Inflammatory macrophage treated with lipopolysaccharide for 1 hour (primary cell): ENCODE measurements at places on chromosomes 12 and 14.

DNA sequence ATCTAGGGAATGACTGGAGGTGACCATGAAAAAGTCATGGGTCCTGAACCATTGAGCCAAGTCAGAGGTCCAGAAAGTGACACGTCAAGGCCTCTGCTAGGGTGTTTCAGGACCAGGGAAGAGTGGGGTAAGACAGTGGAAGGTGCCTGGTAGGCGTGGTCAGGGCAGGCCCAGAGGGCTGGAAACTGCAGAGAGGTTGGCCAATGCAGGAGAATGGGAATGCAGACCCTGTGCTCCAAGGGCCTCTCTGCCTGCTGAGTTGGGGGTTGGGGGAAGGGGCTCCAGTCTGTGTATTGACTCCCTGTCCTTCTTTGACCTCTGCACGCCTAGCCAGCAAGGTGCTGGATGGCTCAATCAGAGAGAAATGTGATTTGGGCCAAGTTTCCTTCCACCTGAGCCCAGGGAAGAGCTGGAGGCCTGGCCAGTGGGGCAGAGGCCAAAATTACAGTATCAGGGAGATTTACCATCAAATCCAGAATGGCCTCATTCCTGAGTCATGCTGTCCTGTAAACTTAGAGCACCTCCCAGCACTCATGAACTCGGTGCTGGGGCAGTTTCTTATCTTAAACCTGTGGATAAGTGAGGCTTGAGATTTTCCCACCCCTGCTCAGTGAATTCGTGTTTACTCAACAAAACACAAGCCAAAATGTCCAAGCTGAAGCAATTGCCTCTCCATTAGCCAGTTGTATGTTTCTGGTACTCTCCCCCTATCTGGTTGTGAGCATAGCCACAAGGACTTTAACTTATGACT lies 24.4 kb downstream of the IRF2BPL start:
- DNase-seq = peak; percentile 40

- no peak for DNase-seq
Observed at GRCh38 chr12:121562488-121562887, 18.3 kb downstream of the KDM2B start.

- no peak for DNase-seq
Observed at GRCh38 chr12:32260696-32261095, 138.7 kb upstream of the FGD4 start.

DNA sequence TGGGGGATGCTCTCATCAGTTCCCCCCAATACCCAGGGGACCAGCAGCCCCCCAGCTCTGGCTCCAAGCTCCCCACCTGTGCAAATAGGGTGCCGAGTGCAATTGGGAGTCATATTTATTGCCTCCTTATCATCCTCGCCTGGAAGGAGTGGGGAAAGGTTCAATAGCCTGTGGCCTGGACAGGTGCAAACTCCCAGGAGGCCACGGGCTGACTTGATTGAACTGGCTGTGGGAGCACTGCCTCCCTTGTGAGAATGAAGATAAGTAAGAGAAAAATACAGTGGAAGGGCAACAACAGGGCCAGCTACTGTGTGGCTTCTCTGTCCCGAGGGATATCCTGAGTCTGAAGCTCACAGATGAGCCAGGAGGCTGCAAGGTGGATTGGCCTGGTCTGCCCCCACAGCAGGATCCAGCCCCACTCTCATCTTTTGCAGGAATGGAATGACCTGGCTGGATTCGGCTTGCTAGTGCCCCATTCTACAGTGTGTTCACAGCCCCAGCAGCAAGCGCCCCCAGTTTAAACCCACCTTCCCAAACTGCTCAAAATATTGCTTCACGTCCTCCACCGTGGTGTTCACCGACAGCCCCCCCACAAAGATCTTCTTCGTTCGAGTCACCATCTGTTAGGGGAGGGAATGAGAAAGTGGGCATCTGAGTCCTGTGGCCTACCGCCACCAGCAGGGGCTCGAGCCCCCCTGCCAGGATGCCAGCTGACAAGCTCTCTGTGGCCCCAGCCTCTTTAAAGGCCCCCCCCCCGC lies 6.3 kb downstream of the MSI1 start:
- no peak for DNase-seq

GRCh38 chr14:44609876-44610510 lies 102.9 kb upstream of the FSCB start:
- no peak for DNase-seq

- DNase-seq = peak; percentile 97
Observed at GRCh38 chr14:100106250-100107112, 41.3 kb downstream of the EVL start.

DNA sequence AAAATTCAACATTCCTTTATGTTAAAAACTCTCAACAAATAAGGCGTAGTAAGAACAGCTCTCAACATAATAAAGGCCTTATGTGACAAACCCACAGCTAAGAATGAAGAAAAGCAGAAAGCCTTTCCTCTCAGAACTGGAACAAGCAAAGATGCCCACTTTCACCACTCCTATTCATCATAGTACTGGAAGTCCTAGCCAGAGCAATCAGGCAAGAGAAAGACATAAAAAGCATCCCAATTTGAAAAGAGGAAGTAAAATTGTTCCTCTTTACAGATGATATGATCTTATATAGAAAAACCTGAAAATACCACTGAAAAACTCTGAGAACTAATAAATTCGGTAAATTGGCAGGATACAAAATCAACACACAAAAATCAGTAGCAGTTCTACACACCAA lies 52.1 kb downstream of the STON2 start:
- DNase-seq = peak; percentile 35

DNA sequence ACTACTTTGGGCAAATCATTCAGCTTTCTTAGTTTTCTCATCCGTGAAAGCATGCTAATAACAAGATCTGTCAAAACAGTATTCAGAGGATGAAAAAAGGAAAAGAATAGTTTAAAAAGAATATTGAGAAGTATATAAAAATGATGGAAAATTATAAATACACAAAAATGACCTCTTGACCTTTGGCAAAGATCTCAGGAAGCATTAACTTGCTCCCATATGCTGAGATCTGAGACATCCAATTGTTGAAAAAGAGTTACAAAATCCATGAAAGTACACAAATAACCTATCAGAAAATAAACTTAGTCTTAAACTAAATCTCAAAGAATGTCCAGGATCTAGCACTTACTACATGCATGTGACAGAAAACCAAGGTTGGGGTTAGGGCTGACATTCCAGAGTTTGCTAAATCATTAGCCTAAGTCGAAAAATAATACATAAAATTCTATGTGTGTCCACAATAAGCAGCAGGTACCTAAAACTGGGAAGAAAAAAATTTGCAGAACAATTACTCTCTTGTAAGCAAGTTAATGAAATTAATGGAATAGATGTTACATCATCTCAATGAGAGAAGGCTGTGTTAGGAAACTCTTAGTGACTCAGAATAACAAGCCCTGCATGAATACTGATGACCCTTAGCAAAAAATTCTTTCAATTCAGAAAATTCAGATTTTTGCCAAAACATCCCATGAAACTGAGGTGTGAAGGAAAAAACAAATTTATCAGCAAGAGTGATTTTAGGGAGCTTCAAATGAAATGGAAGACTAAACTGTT lies 3.4 kb downstream of the PAH start:
- DNase-seq = no peak

- DNase-seq = no peak
Observed at GRCh38 chr14:70008284-70009262, 129.4 kb downstream of the SMOC1 start.

GRCh38 chr14:34693228-34693939 lies 21.0 kb downstream of the CFL2 start:
- no peak for DNase-seq

GRCh38 chr12:124763594-124763979 lies 100.1 kb downstream of the SCARB1 start:
- DNase-seq = no peak

DNA sequence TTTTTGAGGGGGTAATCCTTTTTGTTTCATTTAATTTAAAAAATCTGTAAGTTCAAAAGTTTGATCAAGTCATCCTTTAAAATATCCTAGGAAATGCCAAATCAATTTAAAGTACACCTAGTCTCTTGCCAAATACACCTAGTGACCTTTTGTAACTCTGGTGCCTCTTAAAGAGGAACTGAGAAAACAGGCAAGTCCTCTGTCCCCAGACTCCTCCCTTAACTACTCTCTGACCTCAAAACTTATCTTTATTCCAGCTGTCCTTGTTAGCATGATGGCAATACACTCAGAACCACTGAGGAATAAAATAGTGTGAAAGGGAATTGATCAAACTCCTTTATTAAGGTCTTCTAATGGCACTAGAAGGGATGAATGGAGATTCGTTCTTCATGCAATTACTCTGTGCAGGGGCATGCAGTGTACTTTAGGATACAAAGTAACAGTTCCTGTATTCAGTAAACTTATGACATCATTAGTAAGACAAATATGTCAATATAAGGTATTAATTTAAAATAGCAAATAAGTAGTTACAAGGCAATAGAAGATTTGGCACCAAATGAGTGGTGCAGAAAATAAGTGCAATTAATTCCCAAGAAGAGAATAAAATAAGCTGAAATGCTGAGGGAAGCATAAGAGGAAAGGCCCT lies 3.3 kb downstream of the FAR2 start:
- peak; percentile 52 for DNase-seq

GRCh38 chr12:121795034-121795968 lies 1.8 kb upstream of the RHOF start:
- DNase-seq = peak; percentile 96

DNA sequence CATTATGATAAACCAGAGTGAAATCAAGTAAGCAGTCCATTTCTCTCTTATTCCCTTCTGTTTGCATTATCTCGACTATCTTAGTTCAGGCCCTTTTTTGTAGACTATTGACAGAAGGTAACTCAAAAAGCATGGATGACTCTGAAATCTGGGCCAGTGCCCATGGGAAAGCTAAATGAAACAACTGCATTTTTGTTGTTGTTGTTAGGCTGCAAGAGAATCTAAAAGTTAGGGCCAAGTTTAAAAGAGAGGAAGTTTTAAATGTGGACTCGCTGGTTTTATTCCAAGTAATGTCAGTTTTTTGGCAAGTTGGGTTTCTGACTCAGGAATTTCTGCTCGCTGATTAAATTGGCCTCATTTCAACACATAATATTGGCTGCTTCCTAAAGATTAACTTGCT lies 201.1 kb downstream of the PIK3C2G start:
- DNase-seq = no peak

- no peak for DNase-seq
Observed at GRCh38 chr12:93314177-93314497, 63.6 kb upstream of the NUDT4 start.

DNA sequence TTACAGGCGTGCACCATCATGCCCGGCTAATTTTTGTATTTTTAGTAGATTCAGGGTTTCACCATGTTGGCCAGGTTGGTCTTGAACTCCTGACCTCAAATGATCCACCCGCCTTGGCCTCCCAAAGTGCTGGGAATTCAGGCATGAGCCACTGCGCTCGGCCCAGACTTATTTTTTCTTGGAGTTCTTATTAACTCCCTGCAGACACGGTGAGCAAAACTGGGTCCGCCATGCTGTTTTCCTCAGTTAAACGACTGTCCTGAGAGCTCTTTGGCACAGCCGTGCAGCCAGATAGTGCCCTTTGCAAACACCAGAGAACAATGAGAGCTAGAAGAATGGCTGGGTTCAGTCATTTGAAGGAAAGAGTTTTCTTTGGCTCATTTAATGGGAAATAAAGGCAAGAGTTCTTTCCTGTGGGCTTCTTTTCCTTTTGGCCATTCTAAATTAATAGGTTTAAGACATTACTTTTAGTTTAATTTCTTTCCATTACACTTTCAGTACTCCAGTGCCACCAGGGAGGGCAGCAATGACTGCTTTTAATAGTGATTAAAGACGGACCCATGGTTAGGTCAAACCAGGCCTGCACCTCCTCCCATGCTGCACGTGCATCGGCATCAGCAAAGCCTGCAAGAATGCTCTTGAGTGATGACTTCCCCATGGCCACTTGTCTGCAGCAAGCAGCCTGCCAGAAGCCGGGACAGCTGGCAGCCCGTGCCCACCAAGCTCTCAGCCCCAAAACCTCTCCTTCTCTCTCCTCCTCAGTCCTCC lies 60.7 kb downstream of the VCPKMT start:
- DNase-seq = peak; percentile 64

- DNase-seq = no peak
Observed at GRCh38 chr12:68572661-68573060, 38.0 kb upstream of the RAP1B start.

DNA sequence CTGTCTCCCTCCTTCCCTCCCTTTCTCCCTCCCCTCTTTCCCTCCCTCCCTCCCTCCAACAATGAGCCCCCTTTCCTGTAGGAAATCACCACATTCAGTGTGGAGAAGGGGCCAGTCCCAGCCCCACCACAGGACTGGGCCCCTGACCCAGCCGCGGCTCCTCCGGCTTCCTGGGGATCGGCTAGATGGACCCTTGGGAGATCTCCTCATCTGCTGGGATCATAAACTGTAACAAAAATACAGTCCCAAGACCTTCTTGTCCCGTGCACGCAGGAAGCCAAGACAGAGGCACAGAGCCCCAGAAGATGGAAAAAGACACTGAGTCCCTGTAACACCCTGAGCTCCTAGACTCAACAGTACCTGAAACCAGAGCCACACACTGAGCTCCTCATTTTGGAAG lies 23.9 kb downstream of the DIO3 start:
- no peak for DNase-seq

- DNase-seq = no peak
Observed at GRCh38 chr14:104879201-104879982, 14.3 kb downstream of the CEP170B start.

DNA sequence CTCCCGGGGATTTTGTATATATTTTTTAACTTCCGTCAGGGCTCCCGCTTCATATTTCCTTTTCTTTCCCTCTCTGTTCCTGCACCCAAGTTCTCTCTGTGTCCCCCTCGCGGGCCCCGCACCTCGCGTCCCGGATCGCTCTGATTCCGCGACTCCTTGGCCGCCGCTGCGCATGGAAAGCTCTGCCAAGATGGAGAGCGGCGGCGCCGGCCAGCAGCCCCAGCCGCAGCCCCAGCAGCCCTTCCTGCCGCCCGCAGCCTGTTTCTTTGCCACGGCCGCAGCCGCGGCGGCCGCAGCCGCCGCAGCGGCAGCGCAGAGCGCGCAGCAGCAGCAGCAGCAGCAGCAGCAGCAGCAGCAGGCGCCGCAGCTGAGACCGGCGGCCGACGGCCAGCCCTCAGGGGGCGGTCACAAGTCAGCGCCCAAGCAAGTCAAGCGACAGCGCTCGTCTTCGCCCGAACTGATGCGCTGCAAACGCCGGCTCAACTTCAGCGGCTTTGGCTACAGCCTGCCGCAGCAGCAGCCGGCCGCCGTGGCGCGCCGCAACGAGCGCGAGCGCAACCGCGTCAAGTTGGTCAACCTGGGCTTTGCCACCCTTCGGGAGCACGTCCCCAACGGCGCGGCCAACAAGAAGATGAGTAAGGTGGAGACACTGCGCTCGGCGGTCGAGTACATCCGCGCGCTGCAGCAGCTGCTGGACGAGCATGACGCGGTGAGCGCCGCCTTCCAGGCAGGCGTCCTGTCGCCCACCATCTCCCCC lies 777 bp downstream of the ASCL1 start:
- DNase-seq = no peak

GRCh38 chr12:49585477-49586459 lies 17.8 kb upstream of the MCRS1 start:
- DNase-seq = peak; percentile 31

- no peak for DNase-seq
Observed at GRCh38 chr14:22489957-22490950, 98.8 kb downstream of the DAD1 start.

- DNase-seq = peak; percentile 83
Observed at GRCh38 chr14:20986811-20987210, 3.0 kb upstream of the METTL17 start.
